ENCODE measurements at places on chromosomes 3 and 15.

- no peak for DNase-seq
Measured at GRCh38 chr15:90054618-90055097, 47.6 kb downstream of the IDH2 start.

GRCh38 chr15:83954506-83954905, 281.1 kb upstream of the GOLGA6L4 start:
- DNase-seq, result no peak

- DNase-seq, result no peak
Measured at GRCh38 chr3:111970376-111970775, 8.4 kb upstream of the ABHD10 start.

DNA sequence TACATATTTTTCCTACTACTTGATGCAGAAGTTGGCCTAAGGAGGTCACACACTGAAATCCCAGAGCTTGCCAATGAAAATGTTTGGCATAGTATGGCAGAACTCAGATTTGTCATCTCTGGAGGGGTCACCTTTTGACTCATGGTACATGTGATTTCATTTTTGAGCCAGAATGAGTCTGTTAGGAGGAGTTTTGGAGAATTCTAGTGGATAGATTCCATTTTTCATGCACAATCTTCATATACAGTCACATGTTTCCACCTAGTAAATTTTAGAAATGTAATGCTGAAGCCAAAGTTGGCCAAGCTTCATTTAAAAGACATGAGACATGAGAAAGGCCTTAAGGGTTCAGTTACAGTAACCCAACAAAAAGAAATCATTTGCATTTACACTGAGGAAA, 97.8 kb upstream of the IGSF10 start:
- no peak for DNase-seq

GRCh38 chr3:50161320-50161719, 6.2 kb downstream of the SEMA3F start:
- DNase-seq, result no peak

GRCh38 chr3:151135541-151136337, 50.3 kb downstream of the MED12L start:
- no peak for DNase-seq

DNA sequence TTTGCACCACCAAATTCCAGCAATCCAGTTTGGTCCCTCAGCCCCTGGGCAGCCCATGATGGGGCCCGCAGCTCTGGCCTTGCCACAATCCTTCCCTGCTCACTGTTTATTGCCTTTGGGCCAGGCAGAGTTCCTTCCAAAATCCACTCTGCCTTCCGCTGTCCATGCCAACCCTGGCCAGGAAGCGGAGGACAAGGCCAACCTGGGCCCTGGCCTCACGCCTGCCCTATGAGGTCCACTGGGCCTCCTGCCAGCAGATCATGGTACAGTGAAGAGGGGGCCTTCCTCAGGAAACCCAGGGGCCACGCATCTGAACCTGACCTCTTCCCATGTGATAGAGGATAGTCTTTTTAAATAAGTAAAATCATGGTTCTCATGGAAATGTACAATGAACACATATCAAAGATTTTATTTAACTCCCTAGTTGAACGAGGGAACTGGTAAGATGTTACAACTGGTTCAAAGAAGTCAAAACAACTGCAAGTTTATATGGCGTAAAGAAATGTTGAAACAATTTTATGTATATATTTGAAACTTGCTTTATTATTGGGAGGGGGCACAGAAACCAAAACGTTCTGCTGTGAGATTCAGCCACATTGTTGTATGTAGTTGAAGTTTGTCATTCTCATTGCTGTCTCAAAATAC, 95.8 kb upstream of the TNFAIP8L3 start:
- no peak for DNase-seq

- no peak for DNase-seq
Measured at GRCh38 chr3:159960188-159961148, 28.2 kb upstream of the IL12A start.

- peak; percentile 48 for DNase-seq
Measured at GRCh38 chr15:70252056-70252950, 154.6 kb upstream of the TLE3 start.

DNA sequence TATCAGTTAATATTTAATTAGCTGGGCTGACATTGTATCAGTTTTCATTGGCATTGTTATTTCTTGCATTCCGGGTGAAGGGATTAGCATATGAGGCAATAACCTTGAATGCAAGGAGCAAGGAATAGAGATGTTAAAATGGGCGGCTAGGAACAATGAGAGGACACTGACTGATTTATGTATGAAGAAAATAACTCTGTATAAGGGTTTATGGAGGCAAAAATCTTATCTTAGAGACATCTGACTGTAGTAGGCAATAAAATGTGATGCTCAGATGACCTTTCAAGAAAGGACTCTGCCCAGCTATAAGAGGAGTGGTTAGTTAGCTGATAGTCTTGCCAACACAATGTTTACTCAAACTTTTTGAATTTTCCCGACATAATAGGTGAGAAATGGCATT, 158.3 kb downstream of the EFHB start:
- no peak for DNase-seq

DNA sequence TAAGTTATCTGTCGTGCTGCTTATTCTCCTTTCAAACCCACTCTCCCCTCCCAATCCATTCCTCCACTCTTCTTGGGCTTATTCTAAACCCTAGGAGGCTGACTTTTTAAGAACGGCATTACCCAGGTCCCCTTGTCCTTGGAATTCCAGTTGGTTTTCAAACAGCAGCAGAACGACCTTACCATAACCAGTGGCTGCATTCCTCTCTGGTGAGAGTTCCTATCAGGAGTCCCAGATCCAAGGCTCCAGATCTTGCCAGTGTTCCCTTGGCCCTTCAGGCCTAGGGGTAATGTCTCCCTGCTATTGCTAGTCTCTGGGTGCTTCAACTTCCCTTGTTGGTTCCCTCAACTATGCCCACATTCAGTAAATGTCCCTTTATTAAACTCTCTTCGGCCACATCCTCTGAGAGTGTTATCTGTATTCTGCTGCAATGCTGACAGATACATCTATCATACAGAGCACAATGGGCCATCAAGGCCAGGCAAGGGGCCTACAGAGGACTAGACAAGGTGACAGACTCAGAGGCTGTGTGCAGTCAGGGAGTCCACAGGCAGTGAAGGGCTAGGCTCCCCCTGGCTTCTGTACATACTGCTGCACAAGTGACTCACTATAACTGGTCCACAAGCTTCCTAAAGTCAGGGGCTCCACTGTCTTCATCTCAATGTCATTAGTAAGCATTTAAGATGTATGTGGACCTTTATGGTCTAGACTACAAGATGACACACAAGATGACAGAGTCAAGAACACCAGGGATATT, 10.1 kb downstream of the LYSMD2 start:
- no peak for DNase-seq

DNA sequence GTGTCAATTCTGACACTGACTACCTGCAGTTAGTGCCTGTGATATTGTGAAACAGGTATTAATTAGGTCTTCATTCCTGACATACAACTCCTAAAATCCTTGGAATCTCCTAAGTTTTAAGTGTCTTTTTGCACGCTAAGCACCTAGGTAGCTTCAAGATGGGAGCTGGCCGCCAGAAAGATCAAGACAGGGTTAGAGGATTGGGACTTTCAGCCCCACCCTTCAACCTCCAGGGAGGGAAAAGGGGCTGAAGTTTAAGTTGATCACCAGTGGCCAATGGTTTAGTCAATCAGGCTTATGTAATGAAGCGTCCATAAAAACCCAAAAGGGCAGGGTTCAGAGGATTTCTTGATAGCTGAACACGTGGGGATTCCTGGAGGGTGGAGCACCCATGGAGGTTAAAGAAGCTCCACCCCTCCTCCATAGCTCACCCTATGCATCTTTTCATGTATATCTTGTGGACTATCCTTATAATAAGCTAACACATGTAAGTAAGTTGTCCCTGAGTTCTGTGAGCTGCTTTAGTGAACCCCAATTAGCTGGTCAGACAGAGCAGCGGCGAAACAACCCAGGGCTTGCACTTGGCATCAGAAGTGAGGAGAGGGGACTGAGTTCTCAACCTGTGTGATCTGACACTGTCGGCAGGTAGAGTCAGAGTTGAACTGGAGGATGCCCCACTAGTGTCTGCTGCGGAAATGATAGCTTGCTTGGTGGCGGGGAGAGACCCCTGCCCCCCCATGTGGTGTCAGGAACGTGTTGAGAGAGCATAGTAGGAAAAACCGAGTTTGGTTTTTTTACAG, 12.8 kb upstream of the SRP14 start:
- no peak for DNase-seq

DNA sequence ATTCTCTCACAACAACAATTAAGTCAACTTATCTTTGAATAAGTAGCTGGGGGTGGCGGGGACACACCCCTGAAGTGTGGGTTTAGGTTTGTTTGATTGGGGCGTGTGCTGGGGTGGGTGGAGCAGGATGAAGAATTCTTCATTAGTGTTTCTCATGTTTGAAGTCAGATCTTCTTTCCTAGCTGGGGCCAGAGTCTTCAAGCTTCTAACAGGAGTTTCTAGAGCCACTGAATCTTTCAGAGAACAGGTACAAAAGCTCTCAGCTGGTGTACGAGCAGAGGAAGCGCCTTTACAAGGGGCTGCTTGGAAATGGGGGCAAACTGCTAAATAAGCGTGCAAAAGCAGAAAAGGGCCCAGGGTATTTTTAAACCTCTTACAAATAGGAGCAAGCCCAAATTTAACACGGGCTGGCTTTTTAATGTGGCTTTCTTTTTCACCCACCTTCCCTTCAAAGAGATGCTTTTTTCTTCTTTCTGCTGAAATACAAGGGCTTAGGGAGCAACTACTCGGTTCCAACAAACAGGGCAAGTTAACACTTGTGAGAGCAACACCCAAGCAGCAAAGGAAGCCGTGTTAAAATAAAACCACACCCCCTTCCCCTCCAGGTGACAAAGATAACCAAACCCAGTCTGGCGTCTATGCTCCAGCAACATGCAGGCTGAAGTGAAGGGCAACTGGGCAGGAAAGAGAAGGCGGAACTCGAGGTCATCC, 86.9 kb upstream of the RASGRP1 start:
- DNase-seq, result no peak

GRCh38 chr3:163766112-163766511, 1312.2 kb downstream of the SI start:
- DNase-seq, result no peak

DNA sequence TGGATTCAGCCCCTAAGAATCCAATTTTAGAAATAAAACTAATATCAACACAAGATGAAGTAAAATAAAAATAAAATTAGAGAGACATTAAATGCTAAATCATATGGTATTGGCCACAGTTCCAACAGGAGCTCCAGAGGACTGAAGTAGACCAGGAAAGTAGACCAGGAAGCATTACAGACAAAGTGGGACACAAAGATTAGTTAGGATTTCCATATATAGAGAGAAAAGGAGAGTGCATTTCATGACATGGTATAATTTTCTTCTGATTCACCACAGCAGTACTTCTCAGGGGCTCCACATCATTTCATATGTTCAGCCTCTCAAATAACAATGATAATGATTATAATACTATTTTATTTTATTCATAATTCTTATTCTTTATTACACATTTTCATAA, 18.3 kb downstream of the FGF7 start:
- no peak for DNase-seq

- DNase-seq, result no peak
Measured at GRCh38 chr3:140573011-140573410, 104.9 kb upstream of the TRIM42 start.

- DNase-seq, result no peak
Measured at GRCh38 chr3:12959838-12960378, 113.3 kb downstream of the IQSEC1 start.

DNA sequence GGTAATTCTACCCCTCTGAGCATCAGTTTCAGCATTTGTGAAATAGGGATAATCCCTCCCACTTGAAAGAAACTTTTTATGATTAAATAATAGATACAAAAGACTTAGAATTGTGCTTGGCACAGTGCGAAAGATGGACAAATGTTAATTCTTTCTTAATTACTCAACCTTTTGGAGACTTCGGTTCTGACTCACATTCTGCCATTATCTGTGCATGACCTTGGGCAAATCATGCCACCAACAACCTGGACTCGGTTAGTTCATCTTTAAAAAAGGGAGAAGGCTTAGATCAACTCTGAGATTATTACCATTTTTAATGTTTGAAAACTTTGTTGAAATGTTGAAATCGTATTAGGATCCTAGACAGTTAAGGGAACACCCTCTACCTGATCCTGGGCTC, 40.6 kb upstream of the POLR2M start:
- no peak for DNase-seq

- DNase-seq, result no peak
Measured at GRCh38 chr3:134326760-134327593, 47.3 kb downstream of the AMOTL2 start.

- DNase-seq, result no peak
Measured at GRCh38 chr15:93018574-93018973, 70.4 kb downstream of the RGMA start.

DNA sequence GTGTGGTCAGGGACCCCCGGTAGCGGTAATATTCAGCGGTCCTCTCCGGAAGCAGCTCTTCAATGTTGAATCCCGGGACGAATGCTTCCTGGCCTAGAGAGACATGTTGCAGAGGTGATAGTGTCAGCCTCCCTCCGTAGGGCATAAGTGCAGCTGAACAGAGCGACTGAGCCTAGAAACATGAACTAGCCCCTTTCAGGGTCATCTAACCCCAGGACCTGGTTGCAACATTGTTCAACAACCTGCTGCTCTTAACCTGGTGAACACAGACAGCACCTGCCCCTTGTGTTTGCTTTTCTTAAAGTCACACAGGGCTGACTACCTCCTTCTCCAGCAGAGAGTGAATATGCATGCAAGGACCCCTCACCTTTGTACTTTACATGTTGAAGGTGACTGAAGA, 41.3 kb downstream of the CA12 start:
- DNase-seq, result no peak

DNA sequence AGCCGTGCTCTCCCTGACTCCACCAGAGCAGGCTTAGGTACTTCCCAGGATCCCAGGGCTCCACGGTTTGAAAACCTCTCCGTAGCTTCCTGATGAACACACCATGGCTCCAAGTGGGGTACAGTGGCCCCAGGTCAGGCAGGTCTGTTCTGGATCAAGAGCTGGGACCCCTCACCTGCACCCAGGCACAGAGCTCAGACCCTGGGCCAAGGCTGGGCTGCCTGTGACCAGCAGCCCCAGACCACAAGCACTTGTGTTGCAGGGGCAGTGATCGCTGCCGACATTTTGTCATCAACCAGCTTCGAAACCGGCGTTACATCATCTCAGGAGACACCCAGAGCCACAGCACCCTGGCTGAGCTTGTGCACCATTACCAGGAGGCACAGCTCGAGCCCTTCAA, 5.3 kb downstream of the SH2D7 start:
- no peak for DNase-seq

DNA sequence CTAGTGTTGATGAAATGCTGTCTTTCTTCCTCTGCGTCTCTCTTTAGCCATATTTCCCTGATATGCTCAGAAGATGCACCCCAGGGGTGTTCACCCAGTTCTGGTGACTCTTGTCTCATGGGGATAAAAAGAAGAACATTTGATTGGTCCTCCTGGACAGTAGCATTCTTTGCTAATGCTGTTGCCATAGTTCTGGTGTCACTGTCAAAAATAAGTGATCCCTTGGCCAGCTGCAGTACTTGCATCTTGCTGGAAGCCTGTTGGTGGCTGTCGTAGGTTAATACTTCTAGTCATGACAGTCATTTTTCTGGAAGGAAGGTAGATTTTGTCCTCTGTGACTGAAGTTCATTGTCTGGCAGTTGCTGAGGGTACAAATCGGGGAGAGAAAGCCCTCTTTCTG, 124.5 kb downstream of the UNC13C start:
- no peak for DNase-seq
